ENCODE measurements at places on chromosomes 11 and 22.

DNA sequence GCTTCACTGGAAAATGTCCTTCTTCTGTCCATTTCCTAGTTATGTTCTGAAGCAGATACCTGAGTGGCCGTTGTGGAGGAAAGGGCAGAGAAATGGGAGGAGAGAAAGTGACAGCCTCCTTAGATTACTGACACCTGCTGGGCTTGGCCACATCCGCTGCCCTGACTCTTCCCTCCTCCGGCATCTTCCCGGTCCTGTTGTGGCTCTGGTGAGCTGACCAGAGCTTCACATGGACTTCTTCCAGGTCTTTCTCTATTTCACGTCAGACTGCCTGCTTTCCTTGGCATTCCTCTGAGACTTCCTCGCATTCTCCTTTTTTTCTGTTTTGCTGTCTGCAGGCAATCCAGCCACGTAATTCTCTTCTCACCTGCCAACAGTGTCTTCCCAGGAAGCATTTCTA is 138.7 kb upstream of the E2F8 start:
- no peak for DNase-seq

DNA sequence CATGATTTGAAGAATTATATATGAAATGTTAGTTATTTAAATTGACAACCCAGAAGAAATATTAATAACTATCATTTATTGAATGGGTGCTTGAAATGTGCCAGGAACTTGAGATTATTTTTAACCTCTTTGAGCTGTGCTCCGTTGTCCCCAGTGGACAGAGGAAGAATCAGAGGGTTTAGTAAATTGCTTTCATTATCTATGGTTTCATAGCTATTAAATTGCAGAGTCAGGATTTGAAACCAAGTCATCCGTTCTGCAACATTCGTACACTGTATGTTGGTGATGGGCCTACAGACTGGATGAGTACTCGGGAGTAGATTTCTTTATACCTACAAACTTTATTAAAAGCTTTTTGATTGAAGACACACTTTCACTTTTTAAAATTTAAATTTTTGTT is 4.9 kb downstream of the HSD17B12 start:
- DNase-seq: no peak

- DNase-seq: no peak
Observed at GRCh38 chr11:79963856-79964645, 523.2 kb upstream of the TENM4 start.

- DNase-seq: no peak
Observed at GRCh38 chr11:61874853-61875252, 16.5 kb downstream of the FADS3 start.

DNA sequence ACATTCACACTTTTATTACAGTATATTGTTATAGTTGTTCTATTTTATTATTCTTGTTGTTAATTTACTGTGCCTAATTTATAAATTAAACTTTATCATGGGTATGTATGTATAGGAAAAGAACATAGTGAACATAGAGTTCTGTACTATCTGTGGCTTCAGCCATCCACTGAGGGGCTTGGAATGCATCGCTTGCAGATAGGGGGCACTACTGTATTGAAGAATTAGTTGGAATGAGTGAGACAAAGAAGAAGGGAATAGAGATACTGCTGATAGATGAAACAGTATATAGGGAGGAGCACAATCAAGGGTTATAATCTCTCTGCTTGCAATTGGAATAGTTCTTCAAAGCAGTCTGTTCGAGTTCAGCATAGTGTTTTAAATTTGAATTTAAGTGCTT is 432.2 kb downstream of the RAB38 start:
- no peak for DNase-seq

DNA sequence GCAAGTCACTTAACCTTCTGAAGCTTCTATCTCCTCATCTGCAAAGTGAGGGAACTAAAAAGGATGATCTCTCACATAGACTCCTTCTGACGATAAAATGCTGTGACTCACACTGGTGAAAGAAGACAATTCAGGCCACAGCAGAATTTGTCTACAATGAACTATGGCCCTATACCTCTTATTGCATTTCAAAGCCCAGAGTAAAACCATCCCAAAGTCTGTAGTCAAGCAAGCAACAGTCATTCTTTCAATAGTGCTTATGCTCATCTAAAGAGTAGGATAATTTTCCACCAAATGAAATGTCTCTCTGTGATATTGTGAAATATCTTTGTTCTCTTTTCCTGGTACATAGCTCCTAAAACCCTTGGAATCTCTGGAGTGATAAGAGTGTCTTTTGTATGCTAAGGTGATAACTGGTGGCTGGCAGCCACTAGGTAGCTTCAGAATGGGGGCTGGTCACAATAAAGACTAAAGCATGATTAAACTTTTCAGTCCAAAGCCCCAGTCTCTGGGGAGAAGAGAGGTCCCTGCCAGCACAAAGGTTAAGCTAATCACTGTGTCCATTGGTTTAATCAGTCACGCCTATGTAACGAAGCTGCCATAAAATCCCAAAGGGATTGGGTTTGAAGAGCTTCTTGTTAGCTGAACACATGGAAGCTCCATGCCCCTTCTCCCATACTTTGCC is 30.8 kb downstream of the SYTL2 start:
- peak; percentile 29 for DNase-seq

- no peak for DNase-seq
Observed at GRCh38 chr11:115990004-115990447, 485.8 kb upstream of the CADM1 start.

- DNase-seq: no peak
Observed at GRCh38 chr22:29112121-29112520, 39.3 kb downstream of the KREMEN1 start.

DNA sequence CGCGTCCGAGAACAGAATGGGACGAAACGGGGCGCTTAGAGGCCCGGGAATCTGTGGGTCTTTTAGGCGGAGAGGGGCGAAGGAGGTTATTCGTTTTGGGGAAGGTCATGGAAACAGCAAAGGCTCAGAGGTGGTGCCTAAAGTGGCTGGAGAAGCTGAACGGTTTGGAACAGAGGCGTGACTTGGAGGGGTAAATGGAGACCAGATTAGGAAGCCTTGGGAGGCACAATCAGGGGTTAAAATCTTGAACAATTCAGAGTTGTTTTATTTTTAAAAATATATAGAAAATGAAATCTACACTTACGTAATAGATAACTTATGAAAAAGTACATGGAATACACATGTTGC is 247 bp upstream of the PLAAT5 start:
- DNase-seq: no peak

- no peak for DNase-seq
Observed at GRCh38 chr22:34344702-34345101, 424.4 kb upstream of the LARGE1 start.

- DNase-seq: no peak
Observed at GRCh38 chr11:85922367-85922766, 67.2 kb downstream of the CCDC83 start.

- peak; percentile 21 for DNase-seq
Observed at GRCh38 chr11:118476676-118477075, 40.4 kb downstream of the KMT2A start.

DNA sequence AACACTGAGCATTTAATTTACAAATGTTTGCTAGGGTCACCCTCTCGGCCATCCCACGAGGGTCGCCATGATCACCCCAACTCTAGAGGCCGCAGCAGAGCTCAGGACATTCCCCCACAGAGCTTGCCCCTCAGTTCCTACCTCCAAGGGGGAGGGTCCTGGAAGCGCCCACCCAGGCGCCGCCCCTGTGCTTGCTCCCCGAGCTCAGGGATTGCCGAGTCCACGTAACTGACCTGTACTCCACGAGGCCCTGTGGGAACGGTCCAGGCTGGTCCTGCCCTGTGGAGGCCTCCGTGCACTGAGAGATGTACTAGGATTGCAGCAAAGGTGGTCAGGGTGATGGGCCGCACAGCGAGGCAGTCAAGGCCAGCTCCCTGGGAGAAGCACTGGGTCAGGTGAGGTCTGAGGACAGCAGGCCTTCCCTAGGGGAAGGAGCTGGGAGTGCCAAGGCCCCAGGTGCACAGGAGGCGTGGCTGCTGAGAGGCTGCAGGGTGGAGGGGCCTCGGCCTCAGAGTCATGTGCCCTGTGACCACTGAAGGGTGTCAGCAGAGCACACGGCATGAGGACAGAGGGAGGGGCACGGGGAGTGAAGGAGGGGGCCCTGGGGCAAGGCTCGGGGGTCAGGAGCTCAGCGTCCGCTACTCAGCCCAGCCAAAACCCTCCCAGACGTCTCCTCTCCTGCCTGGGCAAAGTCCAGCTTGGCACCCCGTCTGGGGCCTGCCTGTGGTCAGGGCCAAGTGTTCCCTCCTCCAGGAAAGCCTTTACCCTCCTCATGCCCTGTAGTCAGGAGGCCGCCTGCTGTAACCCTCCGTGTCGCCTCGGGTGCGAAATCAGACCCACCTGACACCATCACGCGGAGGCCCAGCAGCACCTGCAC is 2.4 kb upstream of the MIOX start:
- no peak for DNase-seq

GRCh38 chr11:100830978-100831732 is 144.1 kb downstream of the ARHGAP42 start:
- DNase-seq: peak; percentile 63

- DNase-seq: peak; percentile 95
Observed at GRCh38 chr22:25747245-25747944, 5.4 kb downstream of the MYO18B start.

DNA sequence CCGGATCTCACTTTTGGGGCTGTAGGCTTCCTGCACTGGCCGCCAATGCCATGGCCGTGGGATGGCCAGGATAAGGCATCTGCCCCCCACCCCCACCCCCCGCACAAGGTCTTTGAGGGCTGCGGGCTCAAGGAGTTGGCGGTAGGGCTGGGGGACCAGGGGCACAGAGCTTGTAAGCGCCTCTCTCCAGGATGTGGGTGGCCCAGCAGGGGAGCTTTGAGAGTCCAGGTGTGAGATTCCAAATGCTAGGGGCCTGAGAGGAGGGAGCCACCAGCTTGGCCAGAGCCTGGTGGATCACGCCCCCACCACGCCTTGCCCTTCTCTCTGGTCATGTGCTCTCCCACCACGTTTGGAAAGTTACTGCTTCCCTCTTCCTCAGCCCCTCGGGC is 5.0 kb downstream of the CD81 start:
- DNase-seq: no peak

DNA sequence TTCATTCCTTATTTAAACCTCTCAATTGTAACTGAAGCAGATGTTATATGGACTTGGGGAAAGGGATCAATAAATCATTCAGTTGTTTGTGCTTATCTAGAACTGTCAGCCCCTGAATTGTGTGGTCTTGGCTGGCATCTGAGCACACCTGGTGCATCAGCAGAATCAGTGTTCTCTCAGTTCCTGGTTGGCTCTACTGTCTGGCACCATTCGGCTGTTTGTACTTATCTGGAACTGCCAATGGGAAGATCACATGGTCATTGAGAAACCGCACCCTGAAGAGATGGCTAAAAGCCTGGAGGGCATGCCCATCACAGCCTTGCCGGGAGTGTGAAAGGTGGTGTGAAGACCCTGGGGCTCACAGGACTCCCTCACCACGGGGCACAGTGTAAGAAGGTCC is 37.1 kb upstream of the EHF start:
- DNase-seq: no peak

DNA sequence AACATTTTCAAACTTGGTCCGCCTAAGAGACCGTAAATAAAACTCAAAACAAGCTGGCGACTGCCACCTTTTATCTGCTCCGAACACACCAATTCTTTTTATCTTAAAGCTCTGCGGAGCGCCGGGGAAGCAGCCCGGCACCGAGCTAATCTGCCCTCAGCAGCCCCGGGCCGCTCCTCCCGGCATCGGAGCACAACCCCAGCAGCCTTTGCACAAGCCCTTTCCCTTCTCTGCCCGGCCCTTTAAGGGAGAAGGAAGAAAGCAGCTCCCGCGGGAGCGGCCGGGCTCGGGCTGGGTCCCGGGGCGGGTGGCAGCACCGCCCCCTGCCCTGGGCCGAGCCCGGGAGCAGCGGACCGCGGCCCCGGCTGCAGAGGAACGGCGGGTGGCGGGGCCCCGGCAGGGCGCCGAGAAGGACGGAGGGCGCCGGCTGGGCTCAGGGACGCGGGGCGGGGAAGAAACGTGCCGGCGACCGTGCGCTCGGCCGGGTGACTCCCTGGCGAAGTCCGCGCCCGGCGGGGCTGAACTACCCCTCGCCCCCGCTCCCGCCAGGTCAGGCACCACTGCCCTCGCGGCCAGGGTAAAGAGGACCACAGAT is 133.6 kb upstream of the C11orf58 start:
- peak; percentile 73 for DNase-seq

- peak; percentile 94 for DNase-seq
Observed at GRCh38 chr11:74929431-74930363, 19.2 kb downstream of the XRRA1 start.

- DNase-seq: peak; percentile 16
Observed at GRCh38 chr11:61916737-61917333, 531 bp downstream of the RAB3IL1 start.

GRCh38 chr11:2741377-2742131 is 41.8 kb upstream of the KCNQ1OT1 start:
- peak; percentile 64 for DNase-seq

DNA sequence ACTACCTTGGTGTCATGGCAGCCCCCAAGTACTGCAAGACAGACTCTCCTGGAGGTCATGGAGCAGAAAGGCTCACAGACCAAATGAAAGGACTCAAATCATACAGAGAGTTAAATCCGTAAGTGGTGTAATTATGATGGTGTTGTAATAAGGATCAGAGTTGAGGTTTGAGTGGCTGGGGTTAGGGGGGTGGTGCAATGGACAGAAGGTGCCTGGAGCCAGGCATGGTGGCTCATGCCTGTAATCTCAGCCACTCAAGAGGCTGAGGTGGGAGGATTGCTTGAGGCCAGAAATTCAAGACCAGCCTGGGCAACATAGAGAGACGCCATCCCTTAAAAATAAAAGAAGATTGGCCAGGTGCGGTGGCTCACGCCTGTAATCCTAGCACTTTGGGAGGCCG is 18.7 kb downstream of the ART5 start:
- no peak for DNase-seq

- peak; percentile 54 for DNase-seq
Observed at GRCh38 chr11:66015454-66015881, 3.7 kb downstream of the CST6 start.

DNA sequence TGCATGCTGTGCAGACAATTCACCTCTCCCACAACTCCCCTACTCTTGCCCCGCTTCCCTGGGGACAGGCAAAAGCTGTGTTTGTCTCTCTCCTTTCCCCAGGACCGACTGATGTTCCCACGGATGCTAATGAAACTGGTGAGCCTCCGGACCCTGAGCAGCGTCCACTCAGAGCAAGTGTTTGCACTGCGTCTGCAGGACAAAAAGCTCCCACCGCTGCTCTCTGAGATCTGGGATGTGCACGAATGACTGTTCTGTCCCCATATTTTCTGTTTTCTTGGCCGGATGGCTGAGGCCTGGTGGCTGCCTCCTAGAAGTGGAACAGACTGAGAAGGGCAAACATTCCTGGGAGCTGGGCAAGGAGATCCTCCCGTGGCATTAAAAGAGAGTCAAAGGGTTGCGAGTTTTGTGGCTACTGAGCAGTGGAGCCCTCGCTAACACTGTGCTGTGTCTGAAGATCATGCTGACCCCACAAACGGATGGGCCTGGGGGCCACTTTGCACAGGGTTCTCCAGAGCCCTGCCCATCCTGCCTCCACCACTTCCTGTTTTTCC is 1.4 kb upstream of the MADD start:
- no peak for DNase-seq

- no peak for DNase-seq
Observed at GRCh38 chr11:95736355-95736754, 53.2 kb downstream of the FAM76B start.

- DNase-seq: no peak
Observed at GRCh38 chr11:20351136-20351535, 12.4 kb upstream of the HTATIP2 start.

- DNase-seq: no peak
Observed at GRCh38 chr11:73149105-73149504, 7.0 kb upstream of the FCHSD2 start.
